ENCODE measurements at places on chromosomes 7 and 10.
A peak's percentile ranks its signal among the peaks of the same experiment; 100 is the strongest.

GRCh38 chr7:43038254-43038653, 74.2 kb upstream of the HECW1 start:
- no peak overlapping the region for H3K4me3 ChIP-seq
- H3K27ac ChIP-seq = no peak overlapping the region
- H3K36me3 ChIP-seq = peaks cover 4% of the 10 kb centered on the region
- DNase-seq = no peak
- H3K27me3 ChIP-seq = no peaks in the 10 kb centered on the region

DNA sequence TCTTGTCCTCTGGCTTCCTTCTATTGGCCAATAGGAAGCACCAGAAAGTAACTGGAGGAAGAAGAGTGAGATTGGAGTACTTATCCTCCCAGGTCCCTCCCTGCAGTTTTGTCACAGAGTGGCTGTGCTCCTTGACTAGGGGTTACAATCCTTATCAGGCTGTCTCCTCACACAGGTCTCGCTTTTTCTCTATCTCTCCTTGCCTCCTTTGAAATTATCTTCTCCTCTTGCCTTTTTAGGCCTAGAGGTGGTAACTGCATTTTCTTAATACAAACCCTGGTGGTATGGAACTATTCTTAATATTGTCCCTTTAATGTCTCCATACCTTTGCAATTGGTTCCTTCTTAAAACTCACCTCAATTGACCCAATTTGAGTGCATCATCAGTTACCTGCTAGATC, 2.7 kb downstream of the PRSS37 start:
- H3K36me3 ChIP-seq = no peaks in the 10 kb centered on the region
- no peaks in the 10 kb centered on the region for H3K4me1 ChIP-seq
- no peaks in the 10 kb centered on the region for H3K27me3 ChIP-seq
- H3K4me3 ChIP-seq = no peak overlapping the region

DNA sequence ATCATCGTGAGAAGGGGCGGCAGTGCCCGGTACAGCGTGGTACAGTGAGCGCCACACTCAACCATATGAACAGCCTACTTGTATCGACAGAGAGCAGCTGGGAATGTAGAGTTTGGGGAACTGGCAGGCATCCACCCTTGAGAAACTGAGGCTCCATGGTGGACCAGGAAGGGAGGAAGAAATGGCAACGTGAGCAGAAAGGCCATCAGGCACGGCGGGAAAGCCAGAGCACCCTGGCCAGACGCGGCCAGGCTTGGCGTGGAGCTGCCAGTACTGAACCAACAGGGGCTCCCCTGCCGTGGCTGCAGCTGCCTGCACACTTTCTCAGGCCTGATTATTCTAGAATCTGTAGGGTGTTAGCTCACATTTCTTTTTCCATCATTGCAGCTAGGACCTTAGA, 442.3 kb downstream of the PTPRN2 start:
- H3K4me3 ChIP-seq = no peak overlapping the region
- peaks cover 26% of the 10 kb centered on the region for H3K4me1 ChIP-seq
- no peak for DNase-seq
- H3K27ac ChIP-seq = no peak overlapping the region
- H3K27me3 ChIP-seq = no peaks in the 10 kb centered on the region
- no peaks in the 10 kb centered on the region for H3K36me3 ChIP-seq

GRCh38 chr10:49707585-49707984, 28.1 kb downstream of the C10orf53 start:
- no peak overlapping the region for H3K27ac ChIP-seq
- H3K4me3 ChIP-seq = no peak overlapping the region
- no peaks in the 10 kb centered on the region for H3K36me3 ChIP-seq
- peaks cover 14% of the 10 kb centered on the region for H3K4me1 ChIP-seq

DNA sequence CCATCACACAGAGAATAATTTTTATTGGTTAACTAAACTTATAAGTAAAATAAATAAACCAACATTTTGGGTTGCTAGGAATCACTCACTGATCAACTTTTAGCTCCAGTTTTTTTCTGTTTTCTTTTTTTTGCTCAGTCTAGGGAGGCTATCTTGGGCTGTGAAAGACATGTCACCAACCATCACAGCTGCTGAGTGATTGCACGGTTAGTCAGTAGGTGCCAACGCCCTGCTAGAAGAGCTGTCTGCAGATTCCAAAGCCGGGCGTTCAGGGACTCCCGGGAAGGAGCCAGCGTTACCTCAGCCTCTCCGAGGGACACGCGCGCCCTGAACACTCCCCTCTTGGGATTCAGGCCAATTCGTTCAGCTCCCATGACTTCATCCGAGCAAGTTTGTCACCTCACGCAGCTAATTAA, 604 bp upstream of the STAM start:
- peaks cover 15% of the 10 kb centered on the region for H3K36me3 ChIP-seq
- H3K27ac ChIP-seq = peak overlapping the region; percentile 100
- H3K27me3 ChIP-seq = no peaks in the 10 kb centered on the region
- no peak for DNase-seq

- H3K27ac ChIP-seq = no peak overlapping the region
- H3K4me1 ChIP-seq = peaks cover 6% of the 10 kb centered on the region
- H3K36me3 ChIP-seq = no peaks in the 10 kb centered on the region
- H3K4me3 ChIP-seq = no peak overlapping the region
Measured at GRCh38 chr7:118175740-118176139, 8.2 kb upstream of the LSM8 start.

GRCh38 chr7:134770676-134771075, 8.8 kb upstream of the CALD1 start:
- peaks cover 8% of the 10 kb centered on the region for H3K4me1 ChIP-seq
- no peak overlapping the region for H3K4me3 ChIP-seq
- no peak overlapping the region for H3K27ac ChIP-seq

GRCh38 chr7:129417073-129417472, 17.2 kb upstream of the STRIP2 start:
- H3K4me1 ChIP-seq = peaks cover 9% of the 10 kb centered on the region
- H3K36me3 ChIP-seq = peaks cover 17% of the 10 kb centered on the region
- peak overlapping the region; percentile 82 for H3K27ac ChIP-seq
- peak; percentile 45 for DNase-seq
- H3K27me3 ChIP-seq = no peaks in the 10 kb centered on the region
- no peak overlapping the region for H3K4me3 ChIP-seq

DNA sequence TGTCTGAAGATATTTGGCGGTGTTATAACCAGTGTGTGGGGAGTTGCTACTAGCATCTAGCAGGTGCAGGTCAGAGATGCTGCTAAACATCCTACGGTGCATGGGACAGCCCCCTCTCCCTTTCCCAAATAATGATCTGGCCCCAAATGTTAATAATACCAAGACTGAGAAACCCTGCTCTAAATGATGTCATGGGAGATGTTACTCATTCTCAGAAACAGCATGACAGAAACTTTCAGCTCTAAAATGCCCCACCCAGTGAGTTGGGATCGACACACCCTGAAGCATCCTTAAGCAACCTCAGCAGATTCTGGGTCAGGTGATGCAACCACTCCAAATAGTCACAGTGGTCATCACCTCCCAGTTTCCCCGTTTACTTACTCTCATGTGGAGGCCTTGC, 108.8 kb upstream of the MPP7 start:
- peaks cover 19% of the 10 kb centered on the region for H3K27me3 ChIP-seq
- H3K27ac ChIP-seq = no peak overlapping the region
- H3K4me1 ChIP-seq = no peaks in the 10 kb centered on the region
- DNase-seq = no peak

- H3K36me3 ChIP-seq = peaks cover 5% of the 10 kb centered on the region
- DNase-seq = no peak
- H3K4me1 ChIP-seq = no peaks in the 10 kb centered on the region
- H3K4me3 ChIP-seq = no peak overlapping the region
Measured at GRCh38 chr10:97388152-97388551, 13.0 kb downstream of the RRP12 start.

GRCh38 chr10:86940677-86941076, 16.7 kb downstream of the MMRN2 start:
- H3K27ac ChIP-seq = no peak overlapping the region
- H3K4me1 ChIP-seq = peaks cover 8% of the 10 kb centered on the region
- no peaks in the 10 kb centered on the region for H3K36me3 ChIP-seq
- no peak overlapping the region for H3K4me3 ChIP-seq

DNA sequence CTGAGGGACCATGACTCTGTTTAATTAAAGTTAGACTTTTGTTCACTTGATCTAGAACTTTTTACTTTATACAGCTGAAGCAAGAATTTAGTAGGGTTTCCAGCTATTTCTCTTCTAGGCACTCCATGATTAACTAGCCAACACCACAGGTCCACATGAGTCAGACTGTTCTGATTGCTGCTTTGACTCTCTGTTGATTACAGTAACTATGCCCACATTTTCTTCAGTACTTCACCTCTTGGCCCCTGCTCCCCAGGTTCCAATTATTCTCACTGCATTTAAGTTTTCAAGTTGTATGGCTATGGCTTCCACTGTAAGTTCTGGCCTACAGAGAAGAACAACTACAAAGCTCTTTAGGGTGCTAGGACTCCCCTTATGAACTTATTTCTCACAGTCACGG, 737.2 kb upstream of the IGFBP3 start:
- no peak for DNase-seq
- no peaks in the 10 kb centered on the region for H3K27me3 ChIP-seq
- no peak overlapping the region for H3K4me3 ChIP-seq
- H3K27ac ChIP-seq = no peak overlapping the region
- H3K4me1 ChIP-seq = no peaks in the 10 kb centered on the region
- H3K36me3 ChIP-seq = peaks cover 4% of the 10 kb centered on the region

- H3K27ac ChIP-seq = no peak overlapping the region
- peaks cover 3% of the 10 kb centered on the region for H3K27me3 ChIP-seq
- no peak for DNase-seq
- H3K4me3 ChIP-seq = no peak overlapping the region
Measured at GRCh38 chr7:68319061-68319460, 1279.2 kb upstream of the AUTS2 start.

GRCh38 chr10:131814567-131815265, 86.1 kb upstream of the PPP2R2D start:
- H3K27ac ChIP-seq = no peak overlapping the region
- H3K4me1 ChIP-seq = peaks cover 12% of the 10 kb centered on the region
- peak; percentile 0 for DNase-seq
- peaks cover 9% of the 10 kb centered on the region for H3K27me3 ChIP-seq
- no peak overlapping the region for H3K4me3 ChIP-seq

DNA sequence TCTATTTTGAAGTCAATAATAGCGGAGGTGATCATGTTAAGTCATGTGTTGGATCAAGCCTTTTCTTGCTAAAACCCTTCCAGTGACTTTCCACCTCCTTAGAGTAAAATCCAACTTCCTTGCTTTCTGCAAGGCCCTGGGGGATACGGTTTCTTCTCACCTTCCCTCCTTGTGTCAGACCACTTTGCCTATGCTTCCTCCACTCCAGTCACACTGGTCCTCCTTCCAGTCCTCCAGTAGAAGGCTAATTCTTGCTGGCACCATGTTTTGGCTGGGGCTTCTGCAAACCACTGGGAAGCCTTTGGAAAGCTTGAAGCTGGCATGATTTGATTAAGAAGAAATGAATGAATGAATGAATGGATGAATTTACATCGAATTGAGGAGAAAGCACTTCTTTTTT, 169.5 kb downstream of the PLXDC2 start:
- no peaks in the 10 kb centered on the region for H3K36me3 ChIP-seq
- no peak overlapping the region for H3K4me3 ChIP-seq
- no peak overlapping the region for H3K27ac ChIP-seq
- peaks cover 6% of the 10 kb centered on the region for H3K4me1 ChIP-seq

DNA sequence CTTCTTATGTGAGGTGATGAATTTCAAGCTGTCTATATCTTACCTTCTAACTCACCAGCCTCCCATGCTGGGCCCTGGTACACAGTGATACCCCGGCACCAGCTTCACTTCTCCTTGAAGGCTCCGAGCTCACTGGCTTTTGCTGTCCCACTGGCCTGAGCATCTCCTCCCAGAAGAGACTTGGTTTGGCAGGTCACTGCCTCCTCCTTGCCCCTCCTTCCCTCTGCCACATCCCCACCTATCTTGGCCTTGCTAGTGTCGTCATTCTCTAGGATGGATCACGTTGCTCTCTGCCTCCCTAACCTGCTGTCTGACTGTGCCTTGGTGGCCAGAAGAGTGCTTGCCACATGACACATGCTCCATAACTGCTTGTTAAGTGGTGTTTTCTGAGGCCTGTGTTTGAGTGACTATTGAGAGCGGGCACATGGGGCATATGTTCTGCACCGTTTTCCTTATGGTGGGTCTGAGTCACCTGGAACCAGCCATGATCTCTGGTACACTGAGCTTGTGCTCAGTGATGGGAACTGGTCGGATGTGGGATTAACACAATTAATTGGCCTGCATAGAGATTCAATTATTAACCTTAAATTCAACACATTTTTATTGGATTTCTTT, 86.5 kb downstream of the TMEM178B start:
- H3K27ac ChIP-seq = no peak overlapping the region
- DNase-seq = no peak
- H3K4me1 ChIP-seq = peaks cover 30% of the 10 kb centered on the region
- peaks cover 7% of the 10 kb centered on the region for H3K36me3 ChIP-seq
- no peak overlapping the region for H3K4me3 ChIP-seq

- H3K36me3 ChIP-seq = no peaks in the 10 kb centered on the region
- peaks cover 16% of the 10 kb centered on the region for H3K27me3 ChIP-seq
- no peak overlapping the region for H3K27ac ChIP-seq
- no peak overlapping the region for H3K4me3 ChIP-seq
- H3K4me1 ChIP-seq = no peaks in the 10 kb centered on the region
Measured at GRCh38 chr7:120280743-120281142, 7.8 kb downstream of the KCND2 start.

DNA sequence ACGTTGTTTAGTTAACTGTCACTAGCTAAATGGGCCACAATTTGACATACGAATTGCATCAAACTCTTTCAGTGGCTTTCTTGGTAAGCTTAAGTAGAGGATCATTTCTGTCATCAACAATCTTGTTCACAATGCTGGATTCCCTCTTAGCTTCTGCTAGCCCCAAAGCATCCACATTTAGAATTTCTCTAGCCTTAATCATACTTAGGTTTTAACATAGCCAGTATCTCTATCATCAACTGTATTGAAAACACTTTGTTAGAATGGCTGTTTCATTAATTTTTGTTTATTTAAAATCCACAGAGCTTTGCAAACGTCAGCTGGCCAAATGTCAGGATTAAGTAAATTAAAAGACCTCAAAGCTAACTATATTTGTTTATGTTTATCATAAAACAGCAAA, 41.1 kb downstream of the ABRAXAS2 start:
- H3K27me3 ChIP-seq = no peaks in the 10 kb centered on the region
- H3K4me3 ChIP-seq = no peak overlapping the region
- H3K36me3 ChIP-seq = no peaks in the 10 kb centered on the region
- no peak for DNase-seq
- H3K27ac ChIP-seq = no peak overlapping the region
- H3K4me1 ChIP-seq = no peaks in the 10 kb centered on the region

- peak; percentile 53 for DNase-seq
- no peak overlapping the region for H3K27ac ChIP-seq
- H3K27me3 ChIP-seq = no peaks in the 10 kb centered on the region
- H3K36me3 ChIP-seq = peaks cover 2% of the 10 kb centered on the region
- H3K4me3 ChIP-seq = peak overlapping the region; percentile 14
- H3K4me1 ChIP-seq = peaks cover 20% of the 10 kb centered on the region
Measured at GRCh38 chr7:42262964-42263363, 26.0 kb upstream of the GLI3 start.

DNA sequence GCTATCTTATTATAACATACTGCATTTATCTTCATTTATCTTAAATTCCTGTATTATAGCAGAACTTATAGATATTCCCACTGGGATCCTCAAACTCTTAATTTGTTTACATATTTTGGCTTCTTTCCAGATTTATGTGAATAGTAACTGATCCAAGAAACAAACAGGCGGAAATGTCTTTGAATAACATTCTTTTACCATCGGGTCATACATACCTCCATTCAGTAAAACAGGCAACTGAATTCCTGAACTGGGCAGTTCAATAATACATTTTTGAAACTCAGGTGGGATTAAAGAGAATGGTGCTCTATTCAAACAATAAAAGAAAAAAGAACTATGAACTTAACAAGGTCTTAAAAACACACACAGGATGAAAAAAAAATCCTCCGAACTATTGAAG, 337.4 kb downstream of the CRPPA start:
- no peak overlapping the region for H3K27ac ChIP-seq
- DNase-seq = no peak
- peaks cover 2% of the 10 kb centered on the region for H3K36me3 ChIP-seq

Data from neural crest cell (in vitro differentiated cells).